ENCODE measurements at places on chromosomes 6 and 20. TPM values are rescaled to one million over a fixed set of nuclear protein-coding genes. Genes with fewer than 3 reads are reported as not detected.
A peak's percentile ranks its signal among the peaks of the same experiment; 100 is the strongest.

DNA sequence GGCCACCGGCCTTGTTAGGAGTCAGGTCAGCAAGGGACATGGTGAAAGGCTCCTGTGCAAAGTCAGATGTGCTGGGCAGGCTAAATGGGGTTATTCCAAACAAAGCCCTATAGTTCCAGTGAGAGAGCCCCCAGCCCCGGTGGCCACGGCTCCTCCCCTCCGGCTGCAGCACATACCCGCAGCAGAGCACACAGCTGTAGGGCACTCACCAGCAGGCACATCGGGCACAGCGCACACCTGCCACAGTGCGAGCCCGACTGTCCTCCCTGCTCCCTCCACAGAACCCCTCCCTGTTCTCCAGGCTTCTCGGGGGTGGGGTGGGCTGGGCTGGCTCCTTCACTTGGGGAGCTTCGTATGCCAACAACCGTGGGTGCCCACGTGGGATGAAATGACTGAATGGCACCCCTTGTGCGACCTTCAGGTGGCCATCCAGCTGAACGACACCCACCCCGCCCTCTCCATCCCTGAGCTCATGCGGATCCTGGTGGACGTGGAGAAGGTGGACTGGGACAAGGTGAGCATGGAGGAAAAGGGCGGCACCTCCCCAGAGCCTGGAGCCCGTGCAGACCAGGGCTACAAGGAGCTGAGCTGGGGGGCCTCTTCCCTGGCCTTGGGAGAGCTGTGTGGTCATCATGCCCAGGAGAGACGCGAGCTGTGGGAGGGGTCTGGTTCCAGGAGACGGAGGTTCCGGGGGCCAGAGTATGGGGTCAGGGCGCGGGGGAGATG, 30.9 kb downstream of the PYGB start:
- H3K4me3 ChIP-seq, result no peak overlapping the region
- H3K27ac ChIP-seq, result no peak overlapping the region
- H3K4me1 ChIP-seq, result peaks cover 29% of the 10 kb centered on the region
- DNase-seq, result no peak

DNA sequence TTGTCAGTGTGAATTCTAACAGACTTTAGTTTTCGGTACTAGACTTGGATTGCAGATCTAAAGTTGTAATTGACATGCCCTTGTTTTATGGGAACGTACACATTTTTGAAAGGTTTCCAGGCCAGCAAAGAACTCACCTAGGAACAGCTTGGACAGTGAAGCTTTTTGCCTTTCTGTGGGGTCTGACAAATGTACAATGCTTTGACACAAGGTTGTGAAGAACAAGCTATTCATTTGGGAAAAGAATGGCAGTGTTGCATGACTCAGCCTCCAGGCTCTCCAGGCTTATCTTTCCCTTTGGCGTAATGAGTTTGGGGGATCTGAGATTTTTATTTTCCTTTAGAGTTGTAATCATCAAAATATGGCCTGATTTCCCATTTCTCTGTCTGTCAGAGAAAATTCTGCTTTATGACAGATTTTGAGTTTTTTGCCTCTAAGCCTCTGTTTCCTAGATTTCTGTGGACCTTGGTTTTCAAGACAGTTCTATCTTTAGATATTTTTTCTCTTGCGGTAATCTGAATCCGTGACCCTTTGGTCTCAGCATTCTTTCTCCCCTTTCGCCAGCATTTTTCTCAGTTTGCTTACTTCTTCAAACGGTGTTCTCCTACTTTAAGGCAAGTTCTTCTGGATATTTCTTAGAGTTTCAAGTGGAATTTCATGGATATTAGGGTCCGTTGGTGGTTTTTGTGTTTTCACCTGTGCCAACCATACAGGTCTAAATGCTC, 221.0 kb downstream of the ADGB start:
- DNase-seq, result no peak
- H3K27ac ChIP-seq, result no peak overlapping the region
- H3K4me1 ChIP-seq, result no peaks in the 10 kb centered on the region
- no peaks in the 10 kb centered on the region for H3K27me3 ChIP-seq
- no peaks in the 10 kb centered on the region for H3K36me3 ChIP-seq

DNA sequence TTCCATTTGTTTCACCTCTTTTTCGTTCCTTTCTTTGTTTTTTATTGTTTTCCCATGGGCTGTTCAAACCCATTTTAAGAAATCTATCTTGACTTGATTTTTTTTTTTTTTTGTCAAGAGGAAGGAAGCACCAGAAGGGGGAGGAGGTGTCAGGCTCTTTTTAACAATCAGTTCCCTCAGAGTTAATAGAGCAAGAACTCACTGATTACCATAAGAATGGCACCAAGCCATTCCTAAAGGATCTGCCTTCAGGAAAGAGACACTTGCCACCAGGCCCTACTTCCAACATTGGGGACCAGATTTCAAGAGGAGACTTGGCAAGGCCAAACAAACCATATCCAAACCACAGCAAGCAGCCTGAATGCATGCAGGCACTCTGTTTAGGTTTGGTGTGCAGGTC, 168.0 kb downstream of the OTOR start:
- no peaks in the 10 kb centered on the region for H3K4me1 ChIP-seq
- no peaks in the 10 kb centered on the region for H3K27me3 ChIP-seq
- no peak overlapping the region for H3K27ac ChIP-seq

DNA sequence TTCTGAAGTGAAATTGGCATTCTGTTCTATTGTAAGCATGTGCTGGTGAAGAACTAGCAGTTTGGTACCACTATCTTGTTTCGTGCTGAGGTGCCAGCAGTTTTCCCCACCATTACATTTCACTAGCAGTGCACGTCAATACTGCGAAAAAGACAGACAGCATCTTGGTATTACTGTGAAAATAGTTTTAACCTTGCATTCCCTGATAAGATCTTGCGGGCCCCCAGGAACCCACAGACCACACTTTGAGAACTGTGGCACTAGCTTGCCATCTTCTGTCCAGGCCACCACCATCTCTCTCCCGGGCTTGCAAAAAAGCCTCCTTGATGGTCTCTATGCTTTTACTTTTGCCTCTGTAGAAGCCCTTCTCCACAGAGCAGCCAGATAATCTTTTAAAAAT, 185.7 kb downstream of the BACH2 start:
- peaks cover 17% of the 10 kb centered on the region for H3K4me1 ChIP-seq
- H3K36me3 ChIP-seq, result no peaks in the 10 kb centered on the region
- no peak overlapping the region for H3K4me3 ChIP-seq
- no peaks in the 10 kb centered on the region for H3K27me3 ChIP-seq

GRCh38 chr6:34393191-34393965, 909 bp upstream of the NUDT3 start:
- H3K27me3 ChIP-seq, result no peaks in the 10 kb centered on the region
- H3K27ac ChIP-seq, result peak overlapping the region; percentile 90
- no peaks in the 10 kb centered on the region for H3K36me3 ChIP-seq
- peak overlapping the region; percentile 73 for H3K4me3 ChIP-seq

- no peaks in the 10 kb centered on the region for H3K27me3 ChIP-seq
- H3K4me1 ChIP-seq, result no peaks in the 10 kb centered on the region
- H3K27ac ChIP-seq, result no peak overlapping the region
- no peak for DNase-seq
- H3K36me3 ChIP-seq, result no peaks in the 10 kb centered on the region
Observed at GRCh38 chr6:64672131-64672530, 1034.9 kb downstream of the EYS start.

RNF39 gene
- not detected for total RNA-seq

CENPW gene
- 14.3 TPM for total RNA-seq
